ENCODE measurements at places on chromosomes 16 and 17.

GRCh38 chr16:74372369-74372768 lies 3.7 kb upstream of the NPIPB15 start:
- peak; percentile 68 for DNase-seq

- no peak for DNase-seq
These were observed 204.7 kb upstream of the GOT2 start for GRCh38 chr16:58938811-58939210.

- no peak for DNase-seq
These were observed 2.2 kb downstream of the TMEM235 start for GRCh38 chr17:78233678-78234077.

DNA sequence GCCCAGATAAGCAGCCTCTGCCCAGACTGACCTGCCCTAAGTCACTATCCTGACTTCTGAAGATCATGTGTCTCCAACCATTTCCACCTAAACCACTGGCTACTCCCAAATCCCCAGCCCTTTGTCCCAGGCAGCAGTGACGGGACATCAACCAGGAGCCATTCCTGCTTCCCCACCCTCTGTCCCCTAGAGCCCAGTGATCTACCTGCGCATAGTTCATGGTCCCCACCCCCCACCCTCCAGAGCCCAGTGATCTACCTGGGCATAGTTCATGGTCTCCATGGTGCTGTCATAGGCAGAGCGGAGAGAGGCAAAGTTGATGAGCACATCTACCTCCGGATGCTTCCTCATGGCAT lies 26.8 kb downstream of the ACLY start:
- DNase-seq = no peak

- DNase-seq = peak; percentile 91
These were observed 6.3 kb upstream of the ABCC1 start for GRCh38 chr16:15942931-15943690.

GRCh38 chr17:53571342-53571741 lies 251.4 kb upstream of the KIF2B start:
- DNase-seq = no peak

- no peak for DNase-seq
These were observed 76.0 kb downstream of the WIPI1 start for GRCh38 chr17:68381076-68381900.

GRCh38 chr16:59411961-59412841 lies 678.1 kb upstream of the GOT2 start:
- DNase-seq = no peak

DNA sequence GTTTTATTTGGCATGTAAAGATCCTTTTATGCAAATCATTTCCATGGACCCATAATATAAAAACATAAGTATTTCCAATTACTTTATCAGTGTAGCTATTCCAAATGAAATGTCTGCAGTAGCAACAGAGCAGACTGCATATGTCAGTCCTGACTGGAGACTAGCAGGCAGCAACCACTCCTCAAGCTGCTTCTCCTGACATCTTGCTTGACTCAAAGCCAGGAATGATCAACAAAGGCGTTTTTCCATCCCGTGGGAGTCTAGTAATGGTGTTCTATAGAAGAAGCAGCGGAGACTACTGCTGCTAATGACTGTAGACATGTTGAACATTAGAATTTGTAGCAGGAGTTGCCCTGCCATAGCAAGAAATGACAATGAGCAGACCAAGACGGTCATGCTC lies 73.2 kb upstream of the AKTIP start:
- DNase-seq = no peak

GRCh38 chr17:32141258-32141657 lies 1.0 kb upstream of the RHOT1 start:
- DNase-seq = peak; percentile 98

- DNase-seq = no peak
These were observed 838 bp upstream of the TMEM97 start for GRCh38 chr17:28317966-28318758.

DNA sequence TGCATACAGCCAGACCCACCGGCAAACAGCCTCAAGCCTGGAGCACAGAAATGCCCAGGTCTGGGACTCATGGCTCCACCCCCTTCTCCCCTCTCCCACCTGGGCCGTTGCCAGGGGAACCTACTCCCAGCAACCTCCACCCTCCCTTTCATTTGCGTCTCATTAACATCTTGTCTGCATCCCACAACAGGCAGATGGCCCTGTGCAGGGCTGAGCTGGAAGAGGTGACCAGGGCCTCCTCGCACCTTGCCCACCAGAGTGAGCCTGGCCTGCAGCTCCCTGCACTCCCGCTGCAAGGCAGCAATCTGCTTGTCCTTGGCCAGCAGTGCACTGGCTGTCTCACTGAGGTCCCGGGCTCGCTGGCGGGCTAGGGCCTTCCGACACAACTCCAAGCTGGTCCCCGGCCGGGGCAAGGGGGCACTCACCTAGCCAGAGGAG lies 3.3 kb downstream of the TSPOAP1 start:
- no peak for DNase-seq

DNA sequence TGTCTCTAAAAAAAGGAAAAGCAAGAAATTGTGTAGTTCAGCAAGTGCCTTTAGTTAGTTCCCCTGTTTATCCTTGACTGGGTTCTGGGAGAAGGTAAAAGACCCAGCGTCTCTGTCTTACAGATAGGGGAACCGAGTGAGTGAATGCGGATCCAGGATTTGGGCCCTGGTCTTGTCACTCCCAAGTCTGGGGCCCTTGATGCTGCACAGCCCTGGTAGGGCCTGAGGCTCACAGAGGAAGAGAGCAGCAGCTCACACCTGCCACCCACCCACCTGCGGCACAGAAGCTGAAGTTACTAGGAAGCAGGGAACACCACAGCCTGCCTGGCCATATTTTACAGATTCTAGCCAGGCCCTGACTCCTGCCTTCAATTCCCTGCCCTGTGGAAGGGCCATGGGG lies 22.2 kb downstream of the LASP1 start:
- DNase-seq = no peak

DNA sequence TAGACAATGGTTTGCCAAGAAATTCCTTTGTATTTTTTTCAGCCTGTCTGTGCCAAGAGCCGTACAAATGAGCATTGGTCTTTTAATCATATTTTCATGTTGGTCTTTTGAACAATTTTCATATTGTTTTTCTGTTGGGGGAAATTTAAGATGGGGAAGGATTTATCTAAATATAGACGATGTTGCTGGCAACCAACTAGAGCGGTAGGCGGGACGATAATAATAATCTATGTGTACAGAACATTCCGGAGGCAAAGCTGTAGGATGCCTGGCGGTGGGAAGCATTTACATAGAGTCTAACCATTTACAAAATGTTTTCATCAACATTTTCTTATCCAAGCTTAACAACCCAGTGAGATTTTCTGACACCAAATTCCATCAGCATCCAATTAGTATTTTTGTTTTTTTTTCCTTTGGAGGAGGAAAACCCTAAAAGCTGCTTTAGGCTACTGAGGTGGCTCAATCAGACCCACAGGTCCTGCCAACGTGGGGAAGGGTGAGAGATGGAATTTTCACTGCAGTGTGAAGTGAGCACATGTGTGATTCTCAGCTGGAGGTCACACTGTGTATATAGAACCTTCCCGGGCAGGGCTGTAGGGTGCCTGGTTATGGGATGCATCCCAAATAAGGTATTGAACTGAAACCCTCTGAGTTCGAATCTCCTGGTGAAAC lies 11.7 kb upstream of the SEC14L1 start:
- DNase-seq = no peak

- no peak for DNase-seq
These were observed 98.6 kb downstream of the USP22 start for GRCh38 chr17:20944014-20944865.

GRCh38 chr16:2147981-2148671 lies at the start of gene RAB26:
RAB26 (plus strand) TSS chr16:2148625; CDS start chr16:2148784, 159 bp downstream.
- DNase-seq = peak; percentile 20

DNA sequence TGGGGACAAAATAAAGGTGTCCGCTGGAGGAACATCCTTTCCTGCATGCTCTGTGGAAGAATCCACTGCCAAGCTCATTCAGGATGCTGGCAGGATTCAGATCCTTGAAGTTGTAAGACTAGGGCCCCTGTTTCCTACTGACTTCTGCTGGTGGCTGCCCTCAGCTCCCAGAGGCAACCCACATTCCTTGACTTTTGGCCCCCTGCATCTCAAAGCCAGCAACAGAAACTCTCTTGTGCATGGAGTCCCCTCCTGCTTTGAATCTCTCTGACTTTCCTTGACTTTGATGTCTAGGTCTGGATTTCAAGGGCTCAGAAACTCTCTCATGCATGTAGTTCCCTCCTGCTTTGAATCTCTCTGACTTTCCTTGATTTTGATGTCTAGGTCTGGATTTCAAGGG lies 461.5 kb downstream of the WWOX start:
- DNase-seq = no peak

GRCh38 chr17:81948635-81949378 lies 1.8 kb upstream of the MYADML2 start:
- no peak for DNase-seq

GRCh38 chr17:12591021-12591735 lies 74.5 kb upstream of the MYOCD start:
- no peak for DNase-seq

GRCh38 chr17:35448214-35448898 lies at the start of gene SLFN13:
SLFN13 (minus strand) TSS chr17:35448766; CDS start chr17:35445680, 3,086 bp downstream.
- peak; percentile 97 for DNase-seq

DNA sequence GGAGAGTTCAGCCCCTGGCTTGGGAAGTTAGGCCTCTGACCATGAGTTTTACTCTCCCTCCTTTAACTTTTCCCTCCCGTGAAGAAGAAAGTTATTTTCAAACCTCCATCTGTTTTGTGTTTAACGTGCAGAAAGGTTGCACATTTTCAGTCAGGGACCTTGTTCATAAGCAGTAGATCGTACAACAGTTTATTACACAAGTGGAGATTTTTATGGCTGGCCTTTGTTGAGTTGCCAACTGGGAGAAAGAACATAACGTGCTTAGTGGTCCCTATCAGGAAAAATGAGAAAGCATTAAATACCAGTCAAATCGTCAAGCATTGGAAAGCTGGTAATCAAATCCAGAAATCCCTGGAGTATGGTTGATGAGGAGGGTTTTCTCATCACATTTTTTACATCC lies 117.9 kb upstream of the MYOCD start:
- no peak for DNase-seq

- no peak for DNase-seq
These were observed 186.5 kb downstream of the STX8 start for GRCh38 chr17:9389111-9389527.

DNA sequence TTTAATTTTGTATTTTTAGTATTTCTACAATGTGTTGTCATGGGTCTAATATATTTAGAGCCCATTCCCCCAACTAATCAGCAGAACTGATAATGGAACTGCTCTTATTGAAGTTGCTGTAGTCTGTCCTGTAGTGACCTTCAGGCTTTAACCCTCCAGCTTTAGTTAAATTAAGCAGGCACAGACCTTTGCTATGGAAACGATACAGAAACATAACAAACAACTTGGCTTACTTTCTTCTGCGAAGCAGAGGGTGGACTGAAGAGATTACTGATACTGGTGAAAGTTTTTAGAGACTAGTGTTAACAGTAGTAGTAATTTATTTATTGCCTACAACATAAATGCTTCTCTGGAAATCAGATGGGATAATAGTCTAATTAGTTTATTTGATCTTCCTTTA lies 61.4 kb downstream of the NFATC3 start:
- DNase-seq = no peak

DNA sequence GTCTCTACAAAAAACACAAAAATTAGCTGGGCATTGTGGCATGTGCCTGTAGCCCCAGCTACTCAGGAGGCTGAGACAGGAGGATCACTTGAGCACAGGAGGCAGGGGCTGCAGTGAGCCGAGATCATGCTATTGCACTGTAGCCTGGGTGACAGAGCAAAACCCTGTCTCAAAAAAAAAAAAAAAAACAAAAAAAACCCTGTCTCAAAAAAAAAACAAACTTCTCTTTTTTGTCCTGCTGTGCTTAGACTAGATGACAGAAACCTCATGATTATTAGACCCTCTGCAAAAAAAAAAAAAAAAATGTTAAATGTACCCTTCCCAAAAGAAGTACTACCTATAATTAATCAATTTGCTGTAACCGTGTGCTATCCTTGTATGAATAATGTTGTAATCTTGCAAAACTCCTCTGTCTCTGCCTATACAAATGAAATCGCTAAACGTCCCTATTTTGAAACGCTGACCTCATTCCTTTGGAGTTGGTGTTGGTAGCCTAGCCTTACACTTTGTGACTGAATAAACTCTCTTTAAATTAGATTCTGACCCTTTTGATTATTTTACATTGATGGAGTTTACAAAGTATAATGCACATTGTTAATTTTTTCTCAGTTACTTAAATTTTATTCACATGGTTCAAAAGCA lies 13.6 kb upstream of the DHRS7B start:
- DNase-seq = peak; percentile 45

- peak; percentile 80 for DNase-seq
These were observed 2.5 kb downstream of the P2RX1 start for GRCh38 chr17:3913531-3914311.

DNA sequence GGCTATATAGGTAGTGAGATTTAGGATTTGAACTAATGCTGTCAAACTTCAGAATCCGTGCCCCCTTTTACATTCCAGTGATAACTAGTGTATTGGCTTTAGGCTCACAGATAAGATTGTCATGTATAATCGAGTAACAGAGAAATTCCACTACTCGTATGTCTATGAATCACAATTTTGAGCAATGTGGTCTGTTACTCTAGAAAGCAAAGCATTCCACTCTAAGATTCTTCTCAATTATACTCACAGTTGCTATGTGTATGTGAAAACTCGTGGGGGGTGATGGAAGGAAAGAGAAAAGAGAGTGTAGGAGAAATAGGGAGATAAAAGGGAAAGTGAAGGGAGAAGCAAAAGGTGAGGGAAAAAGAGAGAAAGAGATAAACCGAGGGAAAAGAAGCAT lies 1175.1 kb upstream of the GOT2 start:
- DNase-seq = no peak

GRCh38 chr17:80991645-80992076 lies at the start of gene CHMP6:
CHMP6 (plus strand) TSS chr17:80991841; CDS start chr17:80991919, 78 bp downstream.
- peak; percentile 36 for DNase-seq

DNA sequence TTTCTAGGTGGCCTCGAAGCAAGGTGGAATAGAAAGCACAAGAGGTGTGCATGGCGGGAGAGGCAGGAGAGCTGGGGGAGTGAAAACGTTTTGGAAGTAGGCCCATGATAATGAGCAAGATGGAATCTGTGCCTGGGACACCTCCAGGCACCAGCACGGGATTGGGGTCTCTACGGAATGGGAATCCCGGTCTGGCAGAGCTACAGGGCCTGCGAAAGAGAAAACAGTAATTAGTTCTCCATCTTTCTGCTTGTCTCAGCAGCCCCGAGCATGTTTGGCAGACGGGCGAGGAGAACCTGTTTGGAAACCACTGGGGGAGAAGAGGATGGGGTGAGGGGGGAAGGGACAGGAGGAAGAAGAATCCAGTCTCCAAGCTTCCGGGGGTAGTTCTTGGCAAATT lies 258.7 kb downstream of the SOX9 start:
- DNase-seq = no peak

GRCh38 chr17:74430385-74430705 lies 1.5 kb upstream of the GPRC5C start:
- no peak for DNase-seq

DNA sequence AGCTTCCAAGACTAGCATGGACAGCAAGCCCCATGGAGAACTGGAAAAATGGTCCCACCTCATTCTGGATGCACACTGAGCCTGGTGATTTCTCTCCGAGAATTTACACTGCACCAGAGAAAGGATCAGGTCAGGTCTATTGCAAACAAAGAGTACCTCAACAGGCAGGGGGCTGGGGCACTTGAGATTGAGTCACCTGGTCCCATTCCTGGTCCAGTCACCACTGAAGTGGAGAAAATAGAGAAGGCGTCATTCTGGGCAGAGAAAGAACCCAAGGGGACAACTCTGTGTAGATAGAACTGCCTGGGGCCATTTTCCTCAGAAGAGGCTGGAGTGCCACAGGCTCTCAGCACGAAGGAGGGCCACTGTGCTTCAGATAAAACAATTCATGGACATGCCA lies 38.4 kb downstream of the CENPV start:
- DNase-seq = no peak
